Breast epithelium (tissue), 4 donors: ENCODE measurements at places on chromosomes 16 and 17. TPM values are rescaled to one million over a fixed set of nuclear protein-coding genes. Genes with fewer than 3 reads are reported as not detected.

DNA sequence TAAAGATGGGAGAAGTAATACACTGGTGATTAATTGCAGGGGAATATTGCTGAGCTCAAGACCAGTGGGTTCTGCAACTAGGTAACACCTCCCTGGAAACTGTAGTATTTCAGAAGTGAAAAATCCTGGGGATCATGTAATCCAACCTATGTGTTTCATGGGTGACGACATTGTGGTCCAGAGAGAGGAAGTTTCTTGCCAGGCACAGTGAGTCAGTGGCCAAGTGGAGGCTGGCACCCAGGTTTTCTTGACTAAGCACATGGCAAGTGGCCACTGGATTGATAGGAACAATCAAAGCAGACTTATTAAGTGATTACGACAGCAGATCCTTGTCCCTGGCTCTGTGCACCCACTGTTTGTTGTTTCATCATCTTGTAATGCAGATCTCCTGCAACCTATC, 14.6 kb upstream of the CIITA start:
- DNase-seq: no peak

- DNase-seq: no peak
Measured at GRCh38 chr17:39205112-39205526, 5.0 kb downstream of the RPL19 start.

DNA sequence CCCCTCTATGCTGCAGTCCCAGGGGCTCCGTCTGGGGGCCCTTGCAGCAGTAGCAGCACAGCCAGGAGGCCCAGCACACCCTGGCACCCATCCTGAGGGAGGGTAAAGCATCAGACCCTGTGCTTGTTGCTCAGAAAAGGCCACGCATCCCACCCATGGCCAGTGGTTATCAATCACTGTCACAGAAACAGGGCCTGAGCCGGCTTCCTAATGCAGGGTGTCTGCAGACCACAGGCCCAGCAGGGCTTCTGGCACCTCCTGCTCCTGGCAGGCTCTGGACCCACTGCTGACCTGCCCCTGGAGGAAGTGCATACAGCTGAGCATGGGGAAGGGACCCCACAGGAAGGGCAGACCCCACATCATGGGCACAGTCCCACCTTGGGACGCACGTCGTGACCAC, 26.9 kb upstream of the CDH15 start:
- DNase-seq: no peak

DNA sequence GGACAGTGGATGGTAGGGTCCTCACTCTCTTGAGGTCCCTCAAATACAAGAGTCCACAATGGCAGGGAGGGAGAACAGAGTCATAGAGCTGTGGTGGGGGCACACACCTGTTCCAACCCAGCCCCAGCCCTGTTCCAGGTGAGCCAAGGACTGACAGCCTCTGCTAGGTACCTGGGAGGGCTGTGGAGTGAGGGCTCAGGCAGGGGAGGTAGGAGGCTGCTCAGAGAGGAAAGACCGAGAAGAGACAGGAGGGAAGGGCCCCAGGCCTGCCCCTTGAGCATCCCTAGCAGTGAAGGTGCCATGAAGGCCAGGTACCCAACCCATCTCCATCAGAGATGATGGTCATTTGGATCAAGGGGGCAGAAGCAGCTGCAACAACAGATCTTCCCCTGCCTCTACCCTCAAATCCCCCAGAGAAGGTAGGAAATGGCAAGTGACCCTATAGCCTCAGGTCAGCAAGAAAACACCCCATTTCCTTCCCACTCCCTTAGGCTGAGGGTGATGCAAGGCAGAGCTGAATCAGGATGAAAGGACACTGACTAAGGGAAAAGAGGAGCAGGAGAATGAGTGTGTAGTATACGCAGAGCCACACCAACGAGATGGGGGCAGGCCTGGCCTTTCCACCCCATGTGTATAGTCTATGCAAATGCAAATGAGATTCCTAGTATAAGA, 28.6 kb downstream of the CD300LG start:
- DNase-seq: no peak

- no peak for DNase-seq
Measured at GRCh38 chr17:72234985-72235384, 114.2 kb downstream of the SOX9 start.

- DNase-seq: no peak
Measured at GRCh38 chr16:88343271-88343791, 39.4 kb upstream of the ZNF469 start.

The GRN gene
- 166 TPM for total RNA-seq

The KRTAP4-4 gene
- total RNA-seq: not detected

The WFIKKN2 gene
- not detected for total RNA-seq
